T1000 (cell line): ENCODE measurements at places on chromosomes 6 and 20.

GRCh38 chr6:127397729-127398630 lies 54.6 kb upstream of the ECHDC1 start:
- no peak for DNase-seq

DNA sequence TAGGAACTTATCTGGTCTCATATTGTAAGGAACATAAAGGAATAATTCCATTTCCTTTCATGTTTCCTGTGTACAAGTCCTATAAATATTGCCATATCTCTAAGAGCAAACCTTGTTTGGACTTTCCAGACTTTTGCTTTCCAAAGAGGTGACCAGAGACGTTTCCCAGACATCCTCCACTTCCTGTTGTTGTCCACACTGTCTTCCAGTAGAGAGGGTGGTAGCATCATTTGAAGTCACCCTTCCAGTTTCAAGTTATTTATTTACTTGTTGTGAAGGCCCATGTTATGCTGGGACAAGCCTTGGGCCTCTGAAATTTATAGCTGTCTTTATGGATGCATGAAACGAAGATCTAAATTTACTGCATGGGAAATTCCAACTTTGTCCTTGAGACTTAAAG lies 10.6 kb upstream of the TGM3 start:
- no peak for DNase-seq

DNA sequence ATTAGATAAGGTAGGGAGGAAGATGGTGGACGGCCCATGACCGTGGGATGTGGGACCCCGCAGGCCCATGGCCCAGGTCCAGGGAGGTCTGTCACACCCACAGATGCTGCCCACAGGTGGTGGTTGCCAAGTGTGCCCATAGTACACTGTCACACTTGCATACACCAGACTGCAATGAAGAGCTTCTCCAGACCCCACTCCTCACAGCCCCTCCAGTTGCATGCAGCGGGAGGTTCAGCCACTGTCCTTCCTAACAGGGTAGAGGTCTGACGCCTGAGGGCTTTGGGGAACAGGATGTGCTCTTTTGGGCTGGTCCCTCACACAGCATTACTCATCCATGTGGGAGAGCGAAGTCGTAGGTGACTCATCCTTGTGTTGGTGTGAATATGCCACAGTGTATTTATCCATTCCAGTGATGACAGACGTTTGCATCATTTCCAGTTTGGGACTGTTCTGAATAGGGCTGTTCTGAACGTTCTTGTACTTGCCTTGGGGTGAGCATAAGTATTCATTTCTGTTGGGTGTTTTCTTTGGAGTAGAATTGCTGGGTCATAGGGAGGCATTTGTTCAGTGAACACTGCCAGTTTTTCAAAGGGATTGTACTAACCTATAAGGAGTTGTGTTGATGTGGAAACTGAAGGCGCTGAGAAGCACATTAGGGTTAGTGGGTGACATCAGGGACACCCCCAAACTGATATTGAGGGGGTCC lies 10.1 kb upstream of the PYGB start:
- DNase-seq, result peak; percentile 79

DNA sequence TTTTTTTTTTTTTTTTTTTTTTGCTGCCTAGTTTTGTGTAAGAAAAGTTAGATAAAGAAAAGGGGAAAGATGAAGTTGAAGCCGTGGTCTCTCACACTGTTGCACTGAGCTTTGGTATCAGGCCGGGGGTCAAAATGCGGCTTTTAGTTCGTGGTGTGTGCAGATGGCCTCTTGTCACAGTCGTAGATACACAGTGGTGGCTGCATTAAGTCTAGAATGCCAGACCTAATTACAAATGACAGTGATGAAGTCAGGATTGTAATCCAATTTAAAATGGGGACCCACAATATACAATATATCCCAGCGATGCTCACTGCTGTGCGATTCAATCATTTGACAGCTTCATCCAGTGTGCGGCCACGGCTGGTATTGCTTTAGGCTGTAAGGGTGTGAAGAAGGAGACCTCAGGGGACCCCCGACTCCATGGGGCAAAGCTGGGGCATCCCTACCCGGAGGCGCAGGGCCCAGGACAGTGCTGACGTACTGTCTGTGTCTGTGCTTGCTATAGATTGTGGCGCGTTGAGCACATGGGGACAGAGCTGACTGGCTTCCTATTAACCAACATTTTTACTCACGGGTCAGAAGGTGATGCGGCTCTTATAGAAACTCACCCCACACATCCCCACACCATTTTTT lies 210.0 kb upstream of the SOX4 start:
- no peak for DNase-seq

DNA sequence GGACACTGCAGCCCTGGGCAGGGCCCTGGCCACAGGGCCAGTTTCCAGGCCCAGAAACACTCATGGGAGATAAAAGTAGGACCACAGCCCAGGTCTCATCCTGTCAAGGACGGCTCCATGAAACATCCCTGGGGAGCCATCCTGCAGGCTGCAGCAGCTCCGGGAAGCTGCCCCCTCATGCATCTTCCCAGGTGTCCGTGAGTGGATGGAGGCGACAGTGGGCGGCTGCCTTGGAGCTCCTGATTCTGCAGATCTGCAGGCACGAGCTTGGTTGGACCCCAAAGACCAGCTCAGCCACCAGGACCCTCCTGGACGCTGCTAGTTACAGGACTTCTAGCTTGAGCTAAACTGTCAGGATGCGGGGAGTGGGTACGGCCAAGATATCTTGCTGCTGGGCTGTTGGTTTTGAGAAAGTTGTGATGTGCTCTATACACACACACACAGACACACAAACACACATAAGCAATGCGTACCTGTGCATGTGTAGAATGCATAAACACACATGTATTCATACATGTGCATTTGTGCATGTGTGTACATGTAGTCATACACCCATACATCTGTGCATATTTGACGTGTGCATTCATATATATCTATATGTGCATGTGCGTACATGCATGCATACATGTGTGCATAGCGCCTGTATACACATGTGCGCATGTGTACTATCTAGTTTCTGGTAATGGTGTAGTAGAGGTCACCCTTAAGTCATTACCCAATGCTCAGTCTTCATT lies 297.8 kb downstream of the TAF4 start:
- no peak for DNase-seq

DNA sequence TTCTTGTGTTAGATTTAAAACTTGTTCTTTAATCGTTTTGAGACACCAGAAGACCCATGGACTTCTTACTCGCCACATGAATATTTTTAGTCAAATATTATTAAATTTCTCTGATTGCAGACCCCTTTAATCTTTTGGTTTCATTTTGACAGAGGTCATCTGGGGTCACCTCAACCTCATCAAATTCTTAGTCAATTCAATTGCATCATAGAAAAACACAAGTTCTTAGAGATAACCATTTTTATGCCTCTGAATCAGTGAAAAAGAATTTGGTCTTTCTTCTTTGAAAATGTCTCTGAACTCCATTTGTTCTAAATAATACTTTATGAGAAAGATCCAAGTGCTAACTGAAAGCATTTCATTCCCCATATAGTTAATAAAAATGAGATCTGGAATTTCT lies 55.2 kb upstream of the CBLN4 start:
- no peak for DNase-seq

GRCh38 chr20:50005471-50005981 lies 22.7 kb downstream of the SNAI1 start:
- DNase-seq, result no peak

DNA sequence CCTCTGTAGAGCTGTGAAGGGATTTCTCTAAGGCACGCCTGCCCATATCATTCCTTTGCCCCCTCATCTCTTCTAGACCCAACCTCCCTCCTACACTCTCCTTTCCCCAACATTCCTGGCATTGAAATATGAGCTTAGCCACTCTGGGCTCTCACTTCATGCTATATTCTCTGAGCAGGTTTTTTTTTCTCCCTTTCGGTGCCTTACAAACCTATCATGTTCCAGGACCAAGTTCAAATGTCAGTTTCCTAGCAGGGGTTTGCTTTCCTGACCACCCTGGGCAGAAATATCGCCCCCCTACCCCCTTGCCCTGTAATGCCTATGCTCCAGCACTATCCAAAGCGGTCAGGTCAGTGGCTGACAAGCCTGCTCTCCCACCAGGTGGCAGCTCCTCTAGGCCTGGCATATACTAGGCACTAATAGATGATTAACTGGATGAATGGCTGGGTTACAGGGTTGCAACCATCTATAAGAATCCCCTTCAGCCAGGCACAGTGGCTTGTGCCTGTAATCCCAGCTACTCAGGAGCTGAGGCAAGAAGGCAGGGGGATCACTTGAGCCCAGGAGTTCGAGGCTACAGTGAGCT lies 25.7 kb upstream of the AAR2 start:
- no peak for DNase-seq

DNA sequence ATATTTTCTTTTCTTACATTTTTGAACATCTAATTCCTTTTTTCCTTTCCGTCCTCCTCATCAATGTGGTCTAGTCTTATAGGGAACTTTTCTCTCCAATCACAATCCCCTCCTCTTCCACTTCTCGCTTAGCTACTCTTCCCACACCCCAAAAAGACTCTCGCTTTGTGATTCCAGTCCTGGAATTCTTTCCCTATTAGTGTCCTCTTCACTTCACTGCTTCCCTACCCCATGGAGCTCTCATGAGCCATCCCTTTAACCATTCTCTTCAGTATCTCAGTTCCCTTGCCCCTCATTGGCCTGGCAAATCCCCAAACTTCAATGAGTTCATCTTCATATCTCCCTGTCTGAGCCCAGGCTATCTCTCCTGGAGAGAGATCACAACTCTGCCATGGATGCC lies 55.3 kb upstream of the CEP85L start:
- no peak for DNase-seq

DNA sequence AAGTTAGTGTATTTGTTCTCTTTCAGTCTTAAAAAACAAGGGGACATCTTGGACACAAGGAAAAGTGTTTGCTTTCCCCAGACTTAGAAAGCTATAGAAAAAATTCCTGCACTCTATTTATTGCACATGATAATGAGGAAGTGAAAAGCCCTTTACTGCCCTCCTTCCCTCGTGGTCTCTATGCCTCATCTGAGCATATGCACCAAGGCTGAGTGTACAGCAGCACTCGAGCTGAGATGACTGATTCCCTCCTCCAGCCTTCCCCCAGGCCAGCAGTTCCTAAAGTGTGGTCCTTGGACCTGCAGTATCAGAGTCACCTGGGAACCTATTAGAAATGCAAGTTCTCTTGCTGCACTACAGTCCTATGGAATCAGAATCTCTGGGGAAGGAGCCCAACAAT lies 14.3 kb upstream of the LAMP5 start:
- no peak for DNase-seq

DNA sequence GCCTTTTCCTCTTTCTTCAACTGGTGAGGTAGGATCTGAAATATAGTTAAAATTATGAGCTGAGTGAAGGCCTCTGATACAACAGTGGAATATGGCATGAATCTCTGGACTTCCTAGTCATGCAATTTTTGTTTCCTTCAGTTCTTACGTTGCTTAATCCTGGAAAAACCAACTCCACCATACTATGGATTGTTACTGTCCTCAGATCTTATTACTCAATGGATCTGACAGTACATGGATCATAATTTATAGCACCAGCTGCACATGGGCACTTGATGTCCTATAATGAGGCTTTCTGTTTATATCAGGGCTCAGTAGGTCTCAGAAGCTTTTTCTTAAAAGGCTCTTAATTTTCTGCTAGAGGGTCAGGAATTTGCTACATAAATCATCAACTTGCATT lies 1341.0 kb upstream of the EYS start:
- DNase-seq, result no peak

DNA sequence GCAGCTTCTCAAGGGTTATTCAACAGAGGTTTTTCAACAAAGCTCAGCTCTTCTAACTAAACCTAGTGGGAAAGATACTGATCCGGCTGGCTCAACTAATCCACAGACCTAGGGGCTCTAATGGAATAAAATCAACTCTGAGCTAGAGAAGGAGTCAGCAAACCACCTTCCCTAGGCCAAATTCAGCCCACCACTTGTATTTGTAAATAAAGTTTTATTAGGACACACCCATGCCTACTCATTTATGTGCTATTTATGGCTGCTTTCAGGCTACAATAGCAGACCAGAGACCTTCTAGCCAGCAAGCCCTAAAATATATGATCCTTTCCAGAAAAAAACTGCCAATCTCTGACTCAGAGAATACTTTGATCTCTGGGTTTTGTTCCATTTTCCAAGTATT lies 6.0 kb upstream of the RAB22A start:
- no peak for DNase-seq

DNA sequence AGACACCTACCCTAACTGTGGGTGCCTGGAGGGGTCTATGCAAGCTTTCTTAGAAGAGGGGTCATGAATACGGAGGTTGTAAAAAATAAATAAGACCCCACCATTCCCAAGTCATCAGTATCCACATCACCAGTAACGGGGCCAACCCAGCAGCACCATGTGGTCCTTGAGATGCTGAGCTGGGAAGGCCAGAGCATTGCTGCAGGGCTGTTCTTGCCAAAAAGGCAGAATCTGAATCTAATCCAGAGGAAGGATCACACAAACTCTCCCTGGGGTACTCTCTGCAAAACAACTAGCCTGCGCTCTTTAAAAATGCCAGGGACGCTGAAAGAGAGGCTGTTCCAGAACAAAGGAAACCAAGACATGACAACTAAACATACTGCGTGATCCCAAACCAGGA lies 43.2 kb downstream of the SSR1 start:
- DNase-seq, result no peak

GRCh38 chr6:54115966-54116365 lies 4.7 kb downstream of the MLIP start:
- no peak for DNase-seq

GRCh38 chr6:150403458-150404246 lies 34.8 kb downstream of the IYD start:
- DNase-seq, result no peak

DNA sequence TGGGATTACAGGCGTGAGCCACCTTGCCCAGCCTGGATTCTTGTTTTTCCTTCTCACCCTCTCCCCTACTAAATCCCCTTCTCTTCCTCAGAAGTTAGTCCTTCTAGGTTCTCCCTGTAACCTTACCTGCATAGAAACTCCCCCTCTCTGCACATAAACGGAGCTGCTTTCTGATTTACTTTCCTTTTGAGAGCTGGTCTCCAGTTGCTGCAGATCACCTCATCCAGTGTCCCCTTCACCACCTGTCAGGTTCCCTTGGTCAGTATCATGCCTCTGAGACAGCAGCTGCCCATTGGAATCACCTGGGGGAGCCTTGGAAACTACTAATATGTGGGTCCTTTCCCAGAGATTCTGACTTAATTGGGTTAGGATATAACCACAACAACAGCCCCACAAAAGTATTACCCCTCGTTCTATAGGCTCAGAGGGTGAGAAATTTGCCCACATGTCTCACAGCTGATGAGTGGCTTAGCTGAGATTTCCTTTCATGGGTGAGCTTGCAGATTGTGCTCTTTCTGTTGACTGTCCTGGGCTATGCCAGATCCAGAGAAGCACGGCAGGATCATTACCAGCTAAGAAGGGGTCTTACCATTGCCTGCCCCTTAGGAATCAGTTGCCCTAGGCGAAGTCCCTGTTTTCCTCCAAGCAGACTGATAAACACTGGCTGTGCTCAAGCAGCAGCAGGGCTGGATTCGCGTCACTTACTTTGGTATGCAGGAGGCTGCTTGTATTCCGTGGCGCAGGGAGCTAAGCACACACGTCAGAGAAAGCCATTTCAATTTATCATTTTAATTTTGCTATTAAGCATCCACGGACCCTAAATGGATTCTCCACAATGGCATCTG lies 51.3 kb downstream of the AKAP12 start:
- no peak for DNase-seq

- DNase-seq, result no peak
Measured at GRCh38 chr6:135052939-135053338, 1.7 kb downstream of the HBS1L start.

- no peak for DNase-seq
Measured at GRCh38 chr6:38813041-38813823, 98.1 kb downstream of the DNAH8 start.

- no peak for DNase-seq
Measured at GRCh38 chr6:124901084-124901483, 61.2 kb upstream of the RNF217 start.

- DNase-seq, result no peak
Measured at GRCh38 chr20:63129376-63129965, 86.5 kb downstream of the YTHDF1 start.
